ENCODE measurements at places on chromosomes 3 and 15. TPM values are rescaled to one million over a fixed set of nuclear protein-coding genes. Genes with fewer than 3 reads are reported as not detected.

DNA sequence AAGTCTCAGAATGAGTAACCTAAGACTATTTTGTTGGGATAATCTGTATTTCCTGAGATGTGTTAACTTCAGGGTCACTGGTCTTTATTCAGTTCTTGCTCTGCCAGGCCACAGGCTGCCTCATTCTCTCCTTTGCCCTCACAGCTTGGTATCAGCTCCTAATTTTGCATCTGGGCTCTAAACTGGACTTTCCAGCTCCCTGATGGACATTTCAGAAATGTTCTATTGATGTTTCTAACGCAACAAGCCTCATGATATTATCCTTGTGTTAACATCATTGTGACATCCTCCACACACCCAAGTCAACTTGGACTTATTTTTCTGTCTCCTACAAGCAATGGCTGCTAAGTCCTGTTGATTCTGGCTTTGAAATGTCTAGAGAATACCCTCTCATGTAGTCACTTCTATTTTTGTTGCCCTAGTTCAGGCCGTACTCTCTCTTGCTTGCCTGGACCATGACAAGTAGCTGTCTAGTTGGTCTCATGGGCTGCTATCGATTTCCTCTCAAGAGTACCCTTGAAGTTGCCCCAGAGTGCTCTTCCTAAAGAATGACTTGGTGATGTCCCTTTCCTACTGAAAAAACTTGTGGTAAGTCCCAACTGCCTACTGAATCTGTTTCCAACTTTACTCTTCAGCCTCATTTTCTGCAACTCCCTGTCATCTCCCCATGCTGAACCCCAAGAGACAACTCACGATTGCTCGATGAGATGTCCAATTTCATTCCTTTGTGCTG, 52.7 kb downstream of the CHST2 start:
- no peak for DNase-seq

GRCh38 chr3:12294885-12295580, 6.2 kb downstream of the PPARG start:
- no peak for DNase-seq

DNA sequence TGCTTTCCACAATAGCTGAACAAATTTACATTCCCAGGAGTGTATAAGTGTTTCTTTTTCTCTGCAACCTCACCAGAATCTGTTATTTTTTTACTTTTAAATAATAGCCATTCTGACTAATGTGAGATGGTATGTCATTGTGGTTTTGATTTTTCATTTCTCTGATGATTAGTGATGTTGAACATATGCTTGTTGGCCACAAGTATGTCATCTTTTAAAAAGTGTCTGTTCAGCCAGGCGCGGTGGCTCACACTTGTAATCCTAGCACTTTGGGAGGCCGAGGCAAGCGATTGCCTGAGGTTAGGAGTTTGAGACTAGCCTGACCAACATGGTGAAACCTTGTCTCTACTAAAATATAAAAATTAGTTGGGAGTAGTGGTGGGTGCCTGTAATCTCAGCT, 619.3 kb downstream of the SI start:
- DNase-seq = no peak

DNA sequence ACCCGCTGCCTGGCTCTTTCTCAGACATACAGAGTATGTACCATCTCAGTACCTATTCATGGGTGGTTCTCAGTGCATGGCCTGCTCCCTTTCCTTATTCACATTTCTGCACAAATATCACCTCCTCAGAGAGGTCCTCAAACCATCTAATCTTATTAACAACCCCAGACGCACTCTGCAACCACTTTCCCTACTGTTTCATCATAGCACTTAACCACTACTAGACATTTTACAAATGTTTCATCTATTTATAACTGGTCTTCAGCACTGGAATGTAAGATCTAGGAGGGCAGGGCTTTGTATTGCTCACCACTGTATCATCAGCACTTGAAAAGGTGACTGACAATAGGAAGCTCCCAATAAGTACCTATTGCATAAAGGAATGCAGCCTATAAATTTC, 45.1 kb downstream of the TNIK start:
- DNase-seq = no peak

DNA sequence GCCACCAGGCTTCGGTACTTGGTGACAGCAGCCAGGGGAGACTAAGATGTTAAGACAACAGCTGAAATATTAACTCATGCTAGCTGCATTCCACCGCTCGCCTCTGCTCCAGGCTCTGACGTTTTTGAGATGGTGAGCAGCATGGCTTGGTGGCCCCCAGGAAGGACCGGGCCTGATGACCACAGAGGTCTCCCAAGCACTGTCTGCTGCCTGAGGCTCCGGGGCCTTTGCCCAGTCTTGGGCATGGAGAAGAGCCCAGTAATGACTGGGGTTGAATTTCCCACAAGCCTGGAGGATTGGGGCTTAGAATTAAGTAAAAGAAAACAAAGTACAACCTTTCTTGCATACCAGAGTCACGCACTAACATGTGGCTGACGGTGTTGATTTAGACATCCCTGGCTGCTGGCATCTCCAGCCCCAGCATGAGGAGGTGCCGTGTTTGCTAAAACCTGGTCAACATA, 243.6 kb upstream of the LYSMD4 start:
- DNase-seq = no peak

GRCh38 chr3:187262360-187262759, 29.2 kb downstream of the MASP1 start:
- no peak for DNase-seq

The RASSF1 gene
- 51.8 TPM for total RNA-seq

DNA sequence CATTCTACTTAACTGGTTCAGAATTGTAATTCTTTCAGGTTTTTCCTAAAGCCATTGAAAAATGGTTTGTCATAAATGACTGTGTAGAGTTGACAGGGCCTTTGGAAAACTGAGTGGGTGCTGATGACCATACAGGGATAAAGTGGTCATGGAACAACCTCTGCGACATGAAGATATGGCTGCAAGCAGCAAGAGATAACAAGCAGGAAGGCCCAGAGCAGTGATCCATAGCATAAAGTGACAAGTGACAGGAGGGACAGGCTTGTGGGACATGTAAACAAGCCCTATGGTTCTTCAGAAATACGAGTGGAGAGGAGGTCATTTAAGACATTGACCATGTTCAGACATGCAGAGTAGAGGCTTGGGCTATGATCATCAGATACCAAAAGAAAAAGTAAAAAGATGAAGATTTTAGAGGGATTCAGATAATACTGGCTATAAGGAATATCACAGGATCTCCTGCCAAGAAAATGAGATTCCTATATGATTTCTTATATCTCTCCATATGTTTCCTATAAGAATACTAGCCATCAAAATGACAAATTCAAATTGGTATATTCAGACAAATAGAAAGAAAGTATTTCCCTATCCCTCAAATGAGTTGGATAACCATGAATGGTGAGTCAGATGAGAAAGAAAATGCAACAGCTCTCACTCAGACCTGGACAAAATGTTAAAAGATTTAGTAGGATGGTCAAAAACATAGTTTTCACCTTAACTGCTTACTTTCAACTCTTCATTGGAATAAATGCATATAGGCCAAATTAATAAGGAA, 827.6 kb upstream of the CFAP20DC start:
- no peak for DNase-seq

- no peak for DNase-seq
These were observed 2.1 kb upstream of the FAM131A start for GRCh38 chr3:184335291-184335660.

DNA sequence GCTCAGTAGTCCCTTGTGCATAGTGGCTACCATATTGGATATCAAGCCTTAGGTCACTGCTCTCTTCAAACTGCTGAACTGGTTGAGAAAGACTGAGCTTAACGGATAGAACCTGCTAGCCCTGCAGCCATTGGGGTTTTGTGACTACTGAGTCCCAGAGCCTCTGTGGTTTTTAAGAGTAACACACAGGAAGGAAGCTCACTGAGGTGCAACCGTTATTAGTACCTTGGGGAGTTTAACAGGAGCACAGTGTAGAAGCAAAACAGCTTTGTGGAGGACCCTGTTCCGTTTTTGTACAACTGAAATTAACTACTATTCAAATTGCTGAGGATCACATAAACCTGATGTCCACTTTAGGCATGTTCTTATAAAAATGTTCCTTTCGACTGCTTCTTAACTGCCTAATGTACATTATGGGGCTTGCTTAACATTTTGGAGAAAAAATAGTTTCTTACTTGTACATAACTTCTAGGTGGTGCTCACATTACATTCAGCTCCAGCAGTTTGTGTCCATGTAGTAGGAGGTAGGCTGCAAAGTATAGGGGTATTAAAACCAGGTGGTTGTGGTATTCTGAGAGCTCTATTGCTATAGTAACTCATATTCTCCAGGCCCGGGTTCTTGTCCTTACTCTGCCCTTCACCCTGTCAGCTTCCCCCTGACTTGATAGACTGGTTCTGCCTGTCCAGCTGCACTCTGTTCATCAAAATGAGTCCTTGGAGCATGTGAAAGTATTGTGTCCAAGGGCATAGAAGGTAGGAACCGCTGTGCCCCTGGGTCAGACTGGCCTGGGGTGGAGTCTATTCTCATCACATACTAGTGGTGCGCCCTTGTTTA, 17.3 kb downstream of the PXK start:
- no peak for DNase-seq

- no peak for DNase-seq
These were observed 24.6 kb upstream of the LRRFIP2 start for GRCh38 chr3:37198996-37199395.

- DNase-seq = no peak
These were observed 85.9 kb upstream of the FNDC3B start for GRCh38 chr3:171953301-171954022.

DNA sequence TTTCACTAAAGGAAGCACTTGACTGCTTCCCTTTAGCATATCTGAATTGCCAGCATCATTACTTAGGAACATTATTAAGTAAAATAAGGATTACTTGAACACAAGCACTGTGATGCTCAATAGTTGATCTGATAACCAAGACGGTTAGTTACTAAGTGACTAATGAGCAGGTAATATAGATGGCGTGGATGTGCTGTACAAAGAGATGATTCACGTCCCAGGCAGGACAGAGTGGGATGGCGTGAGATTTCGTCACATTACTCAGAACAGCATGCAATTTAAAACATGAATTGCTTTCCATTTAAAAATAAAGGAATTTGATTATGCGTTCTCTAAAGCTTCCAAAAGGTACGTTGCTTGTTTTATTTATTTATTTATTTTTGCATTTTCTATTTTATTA, 240.0 kb upstream of the ARHGEF26 start:
- DNase-seq = no peak

GRCh38 chr3:73385568-73385967, 239.2 kb downstream of the PDZRN3 start:
- no peak for DNase-seq

The GMPPB gene
- 23.7 TPM for total RNA-seq

The ZNF662 gene
- total RNA-seq = 4.8 TPM

- no peak for DNase-seq
These were observed 51.8 kb upstream of the ADPGK start for GRCh38 chr15:72835294-72835890.

DNA sequence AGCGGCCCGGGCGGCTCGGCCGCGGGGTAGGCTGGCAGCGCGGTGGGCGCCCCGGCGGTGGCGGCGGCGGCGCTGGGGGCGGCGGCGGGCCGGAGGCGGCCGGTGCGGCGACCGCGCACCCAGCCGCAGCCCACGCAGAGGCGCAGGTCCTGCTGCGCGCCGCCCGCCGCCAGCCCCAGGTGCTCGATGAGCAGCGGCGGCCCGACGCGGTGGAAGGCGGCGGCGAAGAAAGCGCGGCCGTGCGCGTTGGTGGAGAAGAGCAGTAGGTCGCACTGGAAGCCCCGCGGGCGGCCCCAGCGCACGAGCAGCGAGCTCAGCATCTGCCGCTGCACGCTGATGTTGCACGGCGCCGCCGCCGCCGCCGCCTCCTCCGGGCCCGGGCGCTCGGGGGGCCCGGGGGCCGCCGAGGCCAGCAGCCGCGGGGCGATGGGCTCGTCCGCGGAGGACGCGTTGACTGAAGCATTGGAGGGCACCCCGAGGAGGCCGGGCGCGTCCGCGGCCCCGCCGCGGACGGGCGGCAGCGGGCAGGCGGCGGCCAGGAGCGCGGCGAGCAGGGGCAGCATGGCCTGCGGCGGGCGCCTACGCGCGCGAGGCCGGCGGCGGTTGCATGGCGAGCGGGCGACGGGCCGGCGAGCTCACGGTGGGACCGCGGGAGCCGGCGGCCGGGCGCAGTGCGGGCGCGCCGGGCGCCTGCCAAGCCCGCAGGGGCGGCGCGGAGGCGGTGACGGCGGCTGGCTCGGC, 452 bp downstream of the TMEM158 start:
- no peak for DNase-seq

- no peak for DNase-seq
These were observed 74.7 kb upstream of the SLC12A8 start for GRCh38 chr3:125287248-125287647.

GRCh38 chr3:1183320-1184048, 90.7 kb downstream of the CNTN6 start:
- DNase-seq = peak; percentile 30

- DNase-seq = no peak
These were observed 43.1 kb downstream of the LRCH3 start for GRCh38 chr3:197833930-197834715.

GRCh38 chr3:108287146-108287545, 9.2 kb upstream of the HHLA2 start:
- no peak for DNase-seq

DNA sequence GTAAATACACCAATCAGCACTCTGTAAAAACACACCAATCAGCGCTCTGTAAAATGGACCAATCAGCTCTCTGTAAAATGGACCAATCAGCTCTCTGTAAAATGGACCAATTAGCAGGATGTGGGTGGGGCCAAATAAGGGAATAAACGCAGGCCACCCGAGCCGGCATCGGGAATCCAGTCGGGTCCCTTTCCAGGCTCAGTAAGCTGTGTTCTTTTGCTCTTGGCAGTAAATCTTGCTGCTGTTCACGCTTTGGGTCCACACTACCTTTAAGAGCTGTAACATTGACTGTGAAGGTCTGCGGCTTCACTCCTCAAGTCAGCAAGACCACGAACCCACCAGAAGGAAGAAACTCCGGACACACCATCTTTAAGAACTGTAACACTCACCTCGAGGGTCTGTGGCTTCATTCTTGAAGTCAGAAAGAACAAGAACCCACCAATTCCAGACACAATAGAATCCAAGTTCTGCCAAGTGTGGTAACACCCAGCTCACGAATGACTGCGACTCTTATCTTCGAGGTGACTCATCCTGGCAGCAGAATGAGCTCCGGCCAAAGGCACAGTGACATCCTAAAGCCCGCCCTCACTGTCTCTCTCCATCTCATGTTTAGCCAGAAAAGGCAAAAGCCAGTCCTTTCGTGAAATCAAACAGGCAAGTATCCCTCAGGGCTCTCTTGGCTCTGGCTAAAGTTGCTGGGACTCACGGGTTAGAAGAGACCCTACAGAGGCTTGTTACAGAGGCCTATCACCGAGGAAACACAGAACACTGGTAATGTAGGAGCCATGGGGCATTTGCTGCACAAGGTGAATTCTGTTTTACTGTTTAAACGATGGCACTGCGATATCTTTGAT, 155.2 kb downstream of the FAM43A start:
- no peak for DNase-seq

- DNase-seq = no peak
These were observed 97.9 kb upstream of the MEX3B start for GRCh38 chr15:82143390-82144385.

The TMEM207 gene
- not detected for total RNA-seq

DNA sequence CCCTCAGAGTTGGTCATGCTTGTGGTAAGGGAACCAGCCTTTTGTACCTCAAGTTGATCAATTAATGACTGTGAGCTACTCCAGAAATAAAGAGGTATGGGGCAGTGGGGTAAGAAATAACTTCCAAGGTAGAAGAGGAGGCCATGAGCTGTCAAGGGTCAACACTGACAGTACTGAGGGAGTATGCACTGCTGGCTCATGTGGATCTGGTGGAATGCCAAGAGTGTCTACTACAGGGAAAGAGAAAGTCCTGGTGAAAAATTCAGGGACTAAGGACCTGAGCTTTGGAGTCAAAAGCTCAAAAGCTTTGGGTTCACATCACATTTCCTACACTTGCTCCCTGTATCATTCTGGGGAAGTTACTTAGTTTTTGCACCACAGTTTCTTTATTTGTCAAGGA, 154.9 kb downstream of the SEMA6D start:
- no peak for DNase-seq
